Stimulated activated CD4-positive, alpha-beta T cell treated with anti-CD3 and anti-CD28 coated beads, Interleukin-15, amount 100 ng/mL, for 24 hours (primary cell): ENCODE measurements at places on chromosomes 2 and 18.

DNA sequence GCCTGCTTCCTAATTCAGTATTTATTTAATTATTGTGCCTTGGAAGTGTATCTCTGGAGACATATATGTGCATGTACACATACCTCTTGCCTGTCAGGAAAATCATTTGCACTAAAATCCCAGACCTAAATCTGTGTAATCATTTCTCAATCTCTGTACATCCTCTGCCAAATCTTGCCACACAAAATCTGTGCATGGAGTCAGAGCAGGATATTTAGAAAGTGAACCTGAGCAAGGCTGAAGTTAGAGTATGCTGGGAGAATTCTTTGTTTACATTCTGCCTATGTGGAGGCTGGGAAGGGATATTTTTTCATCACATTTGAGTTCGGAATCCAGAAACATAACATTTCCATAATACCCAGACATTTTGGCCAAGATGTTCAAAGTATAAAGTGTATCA lies 9.3 kb downstream of the XRCC5 start:
- DNase-seq: no peak

- no peak for DNase-seq
These were observed 175.6 kb downstream of the PRKCE start for GRCh38 chr2:45826884-45827635.

DNA sequence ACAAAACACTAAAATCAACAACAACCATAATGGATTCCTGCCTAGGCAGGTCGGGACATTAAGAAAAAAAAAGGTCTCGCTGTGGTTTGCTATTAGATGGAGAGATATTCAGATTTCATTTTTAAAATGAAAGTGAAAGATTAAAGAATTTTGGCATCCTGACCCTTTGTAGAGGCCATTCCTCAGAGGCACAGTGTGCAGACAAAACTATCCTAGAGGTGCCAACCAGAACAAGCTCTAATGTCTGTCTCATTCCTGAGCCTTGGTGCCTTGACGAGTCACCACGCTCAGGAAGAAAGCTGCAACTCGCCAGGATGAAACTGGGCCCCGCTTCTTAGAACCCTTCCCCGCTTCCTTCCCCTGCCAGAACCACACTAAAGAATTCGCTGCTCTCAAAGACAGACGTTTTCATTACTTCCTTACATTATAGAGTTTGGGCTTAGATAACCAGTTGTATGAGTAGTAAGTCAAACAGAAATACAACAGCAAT lies 156.0 kb downstream of the TGIF1 start:
- DNase-seq: peak; percentile 40

DNA sequence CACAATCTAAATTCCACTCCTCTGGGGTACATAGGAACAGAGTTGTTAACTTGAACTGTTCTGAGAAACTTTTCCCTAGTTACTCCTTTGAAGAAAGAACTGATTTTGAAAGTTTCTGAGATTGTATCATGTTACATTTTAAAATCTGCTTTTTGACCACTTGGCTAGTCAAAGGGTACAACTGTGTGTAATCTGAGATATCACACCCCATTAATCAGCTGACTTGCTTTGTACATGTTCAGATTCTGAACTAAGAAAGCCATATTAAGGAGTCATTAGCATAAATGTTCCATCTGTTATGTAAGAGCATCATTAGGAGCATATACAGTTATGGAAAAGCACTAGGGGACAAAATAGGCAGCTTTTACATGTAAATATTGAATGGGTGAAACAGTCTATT lies 3.8 kb upstream of the WDR35 start:
- DNase-seq: no peak

GRCh38 chr2:222698276-222698675 lies 26.8 kb downstream of the MOGAT1 start:
- no peak for DNase-seq

GRCh38 chr2:239142806-239143205 lies 258.0 kb downstream of the HDAC4 start:
- no peak for DNase-seq

- DNase-seq: no peak
These were observed 11.8 kb downstream of the IWS1 start for GRCh38 chr2:127514485-127514884.

DNA sequence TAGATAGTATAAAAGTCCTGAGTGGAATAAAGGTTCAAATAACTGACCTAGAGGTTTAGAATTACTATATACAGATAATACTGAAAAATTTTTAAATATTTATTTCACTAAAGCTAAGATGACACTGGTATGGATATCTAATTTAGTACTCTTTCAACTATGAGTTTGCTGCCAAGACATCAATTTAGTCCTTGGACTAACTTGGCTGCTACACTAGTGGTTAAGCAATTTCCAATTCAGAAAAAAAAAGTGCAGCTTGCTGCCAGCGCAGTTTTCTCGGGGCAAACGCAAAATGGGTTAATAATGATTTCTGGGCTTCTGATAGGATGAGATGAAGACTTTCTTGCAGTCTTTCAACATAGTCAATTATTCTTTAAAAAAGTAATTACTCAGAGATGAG lies 10.8 kb downstream of the BUB1 start:
- DNase-seq: no peak

- peak; percentile 13 for DNase-seq
These were observed 219.8 kb downstream of the DPP10 start for GRCh38 chr2:114661971-114662939.

DNA sequence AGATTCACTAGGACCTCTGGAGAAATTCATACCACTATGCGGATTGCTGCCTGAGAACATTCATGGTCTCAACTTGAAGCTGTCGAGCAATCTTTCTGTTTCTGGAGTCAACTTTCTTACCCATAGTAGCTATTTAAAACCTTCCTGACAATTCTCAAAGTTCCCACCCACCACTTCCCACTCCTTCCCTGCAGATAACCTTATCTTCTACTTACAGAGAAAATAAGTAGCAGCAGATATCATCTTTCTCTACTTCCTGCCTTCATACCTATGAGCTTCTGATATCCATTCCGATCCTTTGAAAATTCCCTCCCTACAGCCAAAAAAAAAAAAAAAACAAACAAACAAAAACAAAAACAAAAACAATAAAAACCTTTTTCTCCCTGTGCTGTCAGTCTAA lies 81.2 kb upstream of the CYRIA start:
- DNase-seq: no peak

DNA sequence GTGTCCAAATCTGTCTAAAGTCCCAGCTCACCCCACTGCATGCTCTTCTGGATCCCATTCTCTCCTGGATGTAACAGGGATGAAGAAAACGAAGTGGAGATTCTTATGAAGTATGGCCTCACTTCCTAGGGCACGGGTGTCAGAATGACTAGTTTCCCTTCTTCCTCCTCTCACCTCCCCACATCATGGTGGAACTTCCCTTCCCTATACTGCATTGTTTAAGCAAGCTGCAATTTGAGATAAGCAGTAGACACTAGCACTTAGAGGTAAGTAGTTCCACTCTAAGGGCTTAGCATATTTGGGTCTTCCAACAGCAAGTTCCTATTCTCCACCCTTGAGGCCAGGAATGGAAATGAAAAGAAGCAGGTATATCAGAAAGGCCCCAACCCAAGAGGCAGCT lies 29.7 kb downstream of the SLC4A5 start:
- no peak for DNase-seq

- no peak for DNase-seq
These were observed 500.6 kb downstream of the XIRP2 start for GRCh38 chr2:167388901-167389300.

- DNase-seq: no peak
These were observed 57.7 kb upstream of the OSR1 start for GRCh38 chr2:19416083-19416482.

- peak; percentile 48 for DNase-seq
These were observed 47.4 kb downstream of the PSMG2 start for GRCh38 chr18:12750076-12750714.

GRCh38 chr2:57842531-57842930 lies 204.1 kb upstream of the VRK2 start:
- DNase-seq: no peak

GRCh38 chr2:56811401-56811800 lies 627.6 kb downstream of the CCDC85A start:
- DNase-seq: no peak

- DNase-seq: no peak
These were observed 401.5 kb downstream of the CNTNAP5 start for GRCh38 chr2:124426625-124427024.

- DNase-seq: no peak
These were observed 20.8 kb downstream of the FAM171B start for GRCh38 chr2:186714611-186715010.

DNA sequence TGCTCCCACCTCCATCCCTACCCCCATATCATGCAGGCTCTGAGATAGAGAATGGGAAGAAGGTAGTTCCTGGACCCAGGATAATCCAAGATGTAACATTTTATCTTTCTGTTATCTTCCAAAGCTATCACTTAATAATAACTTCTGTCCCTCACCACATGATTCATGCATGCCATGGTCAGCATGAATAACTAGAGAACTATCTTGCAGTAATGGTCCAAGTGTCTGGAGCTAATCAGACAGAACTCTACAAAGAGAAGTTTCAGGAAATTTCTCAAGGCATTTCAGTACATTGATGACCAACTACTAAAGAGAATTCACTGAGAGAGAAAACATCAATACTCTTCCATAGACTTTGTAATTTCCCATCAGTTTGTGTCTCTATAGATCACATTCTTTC lies 1469.7 kb upstream of the PIK3C3 start:
- DNase-seq: no peak

DNA sequence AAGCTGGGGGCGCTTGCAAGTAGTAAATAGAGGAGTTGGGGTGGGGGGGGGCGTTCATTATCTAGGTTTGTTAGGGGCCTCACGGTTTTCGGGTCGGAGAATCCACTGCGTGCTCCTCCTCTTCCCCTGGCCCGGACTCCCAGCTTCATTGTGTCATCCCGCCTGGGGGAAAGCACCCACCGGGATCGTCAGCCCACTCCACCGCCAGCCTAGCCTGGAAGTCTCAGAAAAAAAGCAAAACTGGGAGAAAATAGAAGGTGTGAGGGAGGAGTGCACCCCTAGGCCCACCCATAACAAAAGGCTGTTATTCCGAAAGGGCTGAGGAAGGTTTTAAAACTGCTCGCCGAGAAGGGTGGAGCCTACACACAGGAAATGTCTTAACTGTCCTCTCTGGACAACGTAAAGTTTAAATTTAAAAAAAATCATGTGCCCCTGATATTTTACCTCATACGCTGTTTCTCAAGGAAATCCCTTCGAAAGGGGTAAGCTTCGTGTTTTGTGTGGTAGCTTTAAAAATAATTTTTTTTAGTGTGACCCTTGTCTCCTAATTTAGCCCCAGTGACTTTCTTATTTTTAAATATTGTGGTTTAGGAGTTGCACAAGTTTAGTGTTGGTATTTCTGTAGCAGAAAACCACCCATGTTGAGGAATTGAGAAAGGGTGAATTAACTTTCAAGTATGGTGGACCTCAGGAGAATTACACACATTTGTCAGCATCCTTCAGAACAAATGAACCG lies 104.2 kb downstream of the SPTBN1 start:
- DNase-seq: peak; percentile 44

DNA sequence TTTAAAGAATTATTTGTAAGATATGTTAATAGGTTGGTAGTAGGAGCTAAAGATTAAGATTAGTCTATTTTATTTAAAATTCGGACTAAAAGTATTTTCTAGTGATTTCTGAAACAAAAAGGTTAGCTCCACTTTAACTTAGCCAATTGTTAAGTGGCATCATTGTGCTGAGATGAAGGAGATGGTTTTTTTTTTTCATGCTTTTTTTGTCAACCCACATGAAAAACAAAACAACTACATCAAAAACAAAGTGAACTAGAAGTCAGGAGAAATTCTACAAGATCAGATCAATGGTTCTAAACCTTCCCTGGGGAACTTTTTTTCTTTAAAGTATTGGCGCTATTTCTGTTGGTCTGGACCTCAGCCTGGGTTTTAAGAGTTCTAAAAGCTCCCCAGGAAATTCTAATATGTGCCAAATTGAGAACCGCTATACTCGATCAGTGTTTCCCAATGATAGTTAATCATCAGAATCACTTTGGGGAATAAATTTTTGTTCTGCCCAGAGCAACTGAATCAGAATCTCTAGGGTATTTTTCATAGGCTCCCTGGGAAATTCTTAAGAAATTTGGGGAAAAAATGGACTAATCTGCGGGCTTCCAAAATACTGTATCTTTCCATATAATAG lies 2.3 kb downstream of the ZC3H6 start:
- DNase-seq: no peak

GRCh38 chr2:173410579-173410978 lies 55.9 kb downstream of the CDCA7 start:
- DNase-seq: no peak

- no peak for DNase-seq
These were observed 456.4 kb downstream of the SETBP1 start for GRCh38 chr18:45137087-45137419.

DNA sequence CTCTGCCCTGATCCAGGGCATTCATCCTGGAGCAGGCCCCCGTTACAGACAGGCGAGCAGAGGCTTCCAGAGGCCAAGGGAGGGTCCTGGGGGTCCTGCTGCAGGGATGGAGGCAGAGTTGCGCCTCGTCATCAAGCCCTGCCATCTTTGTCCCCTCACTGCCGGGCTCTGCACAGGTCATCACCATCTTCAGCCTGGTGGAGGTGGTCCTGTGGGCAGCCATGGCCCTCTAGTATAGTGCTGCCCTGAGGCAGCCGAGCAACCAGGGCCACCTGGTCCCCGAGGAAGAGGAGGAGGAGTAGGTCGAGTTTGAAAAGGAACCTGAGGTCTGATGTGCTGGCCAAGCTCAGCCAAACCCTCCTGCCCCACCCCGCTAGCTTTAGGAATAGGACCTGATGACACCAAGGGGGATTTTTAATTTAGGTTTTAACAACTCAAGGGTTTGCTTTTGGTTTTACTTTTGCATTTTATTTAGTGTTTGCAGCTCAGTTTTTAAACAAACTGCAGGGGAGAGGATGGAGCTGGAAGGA lies 8.8 kb upstream of the ALPI start:
- DNase-seq: no peak

DNA sequence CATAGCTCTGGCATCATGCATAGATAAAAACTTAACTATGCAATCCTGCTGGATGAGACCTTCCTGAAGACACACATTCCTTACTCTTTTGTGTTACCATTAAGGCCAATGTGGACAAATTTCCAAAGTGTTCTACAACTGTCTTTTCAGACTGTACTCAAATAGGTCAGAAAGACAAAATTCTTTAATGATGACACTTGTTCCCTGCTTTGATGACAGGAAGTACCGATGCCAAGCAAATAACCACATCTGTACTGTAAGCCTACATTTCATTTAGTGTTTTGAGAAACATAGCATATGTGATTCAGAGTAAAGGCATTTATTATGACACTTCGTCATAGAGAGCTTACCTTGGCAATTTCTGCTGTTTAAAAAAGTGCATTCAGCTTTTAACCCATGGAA lies 55.0 kb downstream of the PMAIP1 start:
- no peak for DNase-seq

DNA sequence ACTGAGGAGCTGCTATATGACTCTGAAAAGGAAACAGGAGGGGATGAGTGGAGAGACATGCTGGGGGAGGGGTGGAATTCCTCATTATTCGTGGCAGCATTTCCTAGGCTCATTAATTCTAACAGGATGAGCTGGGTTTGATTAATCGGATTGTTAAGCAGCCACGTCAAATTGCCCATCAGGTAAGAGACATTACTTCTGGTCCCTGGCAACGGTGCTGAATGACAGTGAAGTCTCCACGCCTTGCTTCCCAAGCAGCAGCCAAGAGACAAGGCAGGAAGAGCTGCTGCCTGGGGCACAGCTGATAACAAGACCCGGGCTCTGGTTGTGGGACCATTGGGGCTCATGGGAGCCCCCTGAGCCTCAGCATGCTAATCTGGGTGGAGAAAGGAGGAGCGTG lies 86.6 kb downstream of the MARCHF4 start:
- no peak for DNase-seq

- DNase-seq: no peak
These were observed 89.9 kb downstream of the ACSL3 start for GRCh38 chr2:222950638-222951285.
